ENCODE measurements at places on chromosomes 4 and X.
A peak's percentile ranks its signal among the peaks of the same experiment; 100 is the strongest.

GRCh38 chr4:24988776-24989175 is 42.0 kb downstream of the LGI2 start:
- DNase-seq: no peak

DNA sequence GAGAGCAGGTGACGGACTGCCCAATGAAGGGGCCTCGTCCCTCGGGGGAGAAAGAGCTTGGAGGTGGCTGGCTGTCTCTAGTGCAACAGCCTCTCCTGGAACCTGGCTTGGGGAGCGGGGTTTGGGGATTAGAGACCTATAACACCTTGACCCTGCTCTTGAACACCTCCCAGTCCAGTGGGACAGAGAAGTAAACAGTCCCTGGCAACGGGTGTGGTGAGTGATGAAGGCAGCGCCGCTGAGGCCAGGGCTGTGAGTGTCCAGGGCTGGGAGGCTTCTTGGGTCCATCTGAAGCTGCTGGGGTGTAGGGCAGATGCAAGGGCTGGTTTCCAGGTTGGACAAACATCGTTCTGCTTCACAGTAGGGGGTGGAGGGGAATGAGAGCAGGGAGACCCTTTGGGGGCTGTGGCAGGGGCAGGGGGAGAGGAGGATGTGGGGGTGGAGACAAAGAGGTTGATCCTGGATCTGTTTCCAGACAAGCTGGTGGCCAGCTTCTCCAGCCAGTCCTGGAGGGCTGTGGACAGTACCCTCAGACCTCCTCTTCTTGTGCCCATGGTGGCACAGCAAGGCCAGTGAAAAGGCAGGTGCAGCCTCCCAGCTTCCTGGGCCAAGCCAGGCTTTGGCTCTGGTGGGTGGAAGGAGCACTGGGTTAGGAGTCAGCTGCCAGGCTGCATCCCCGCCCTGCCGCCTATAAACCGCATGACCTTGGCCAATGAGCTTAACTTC is 3.8 kb downstream of the NSG1 start:
- DNase-seq: no peak

GRCh38 chr4:122960611-122961000 is 38.2 kb upstream of the NUDT6 start:
- no peak for DNase-seq

DNA sequence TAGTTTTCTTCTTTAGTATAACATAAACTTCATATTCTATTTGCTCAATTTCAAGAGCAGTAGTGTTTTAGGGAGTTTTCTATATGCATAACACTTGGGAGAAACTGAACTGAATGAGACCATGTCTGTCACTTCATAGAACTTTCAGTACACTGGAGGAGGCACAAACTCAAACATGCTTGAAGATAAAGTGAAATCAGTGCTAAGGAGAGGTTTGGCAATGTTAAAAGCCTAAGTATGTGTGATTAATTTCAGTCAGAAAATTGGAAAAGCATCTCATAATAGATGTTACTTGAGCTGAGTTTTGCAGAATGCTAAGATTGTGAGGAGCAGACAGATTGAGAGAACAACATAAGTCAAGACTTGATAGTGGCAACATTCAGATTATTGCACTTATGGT is 411.2 kb upstream of the HS3ST1 start:
- DNase-seq: no peak

DNA sequence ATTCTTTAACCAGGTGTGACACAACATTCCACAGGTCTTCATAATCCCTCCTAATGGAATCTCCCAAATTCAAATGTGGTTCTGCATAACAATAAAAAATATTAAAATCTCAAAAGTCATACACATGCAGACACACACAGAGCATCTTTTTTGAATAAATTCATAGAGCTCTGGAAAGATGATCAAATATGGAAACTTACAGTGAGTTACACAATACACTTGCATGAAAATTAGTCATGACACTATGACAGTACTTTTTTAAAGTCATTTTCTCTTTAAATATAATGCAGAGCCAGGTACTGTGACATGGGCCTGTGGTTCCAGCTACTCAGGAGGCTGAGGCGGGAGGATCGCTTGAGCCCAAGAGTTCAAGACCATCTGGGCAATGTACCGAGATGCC is 38.9 kb downstream of the DDX60L start:
- DNase-seq: no peak

DNA sequence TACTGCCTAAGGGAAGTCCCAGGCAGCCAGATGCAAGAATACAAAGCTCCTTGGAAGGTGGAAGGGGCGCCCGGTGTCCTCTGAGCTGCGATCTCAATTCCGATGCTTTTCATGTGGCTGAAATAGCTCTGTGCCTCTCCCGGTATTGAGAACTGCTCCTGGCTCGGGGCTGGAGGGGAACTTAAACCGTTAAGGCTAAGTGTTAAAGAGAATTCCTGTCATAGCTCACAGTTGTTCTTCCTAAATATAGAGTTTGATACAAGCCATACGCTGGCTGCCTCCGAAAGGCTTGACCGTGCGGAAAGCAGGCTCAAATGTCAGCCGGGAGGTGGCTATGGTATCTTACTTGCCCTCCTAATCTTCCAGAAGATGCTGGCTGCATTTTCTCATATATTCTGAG is at the start of gene SMPX:
SMPX (minus strand) TSS at position 157 of the 400 bp plus-strand sequence. CDS start 3,826 bp downstream, outside the sequence.
- DNase-seq: no peak

DNA sequence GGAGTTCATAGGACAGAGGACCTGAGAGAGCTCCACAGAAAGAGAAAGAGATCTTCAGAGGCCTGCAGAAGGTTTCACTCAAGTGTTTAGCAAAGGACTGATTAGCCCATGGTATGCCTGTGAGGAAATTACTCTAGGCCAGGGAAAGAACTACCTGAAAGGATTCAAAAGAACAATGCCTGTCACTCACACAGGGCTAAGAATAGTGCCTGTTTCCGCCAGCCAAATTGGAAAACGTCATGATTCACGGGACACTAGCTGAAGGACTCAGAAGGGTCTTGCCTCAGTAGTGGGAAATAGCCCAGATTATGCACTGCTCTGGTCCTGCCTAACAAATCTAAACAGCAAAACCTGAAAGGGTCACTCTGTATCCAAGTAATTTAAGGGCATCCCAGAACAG is 21.1 kb downstream of the SYTL4 start:
- no peak for DNase-seq

DNA sequence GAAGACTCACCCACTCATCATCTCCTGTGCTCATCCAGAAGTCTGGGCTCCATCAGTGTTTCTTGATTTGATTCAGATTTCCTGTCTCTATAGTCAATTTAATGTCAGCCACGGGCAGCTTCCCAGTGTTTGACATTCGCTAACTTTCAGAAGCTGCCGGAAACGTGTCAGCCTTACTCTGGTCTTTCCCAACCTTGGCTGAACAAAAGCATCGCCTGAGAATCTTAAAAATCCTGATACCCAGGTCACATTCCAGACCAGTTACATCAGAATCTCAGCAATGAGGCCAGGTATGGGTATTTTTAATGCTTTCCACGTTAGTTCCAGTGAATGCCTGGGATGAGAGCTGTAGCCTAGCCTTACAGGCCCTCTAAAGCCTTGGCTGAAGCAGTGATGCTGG is 233.8 kb downstream of the FRMPD4 start:
- DNase-seq: no peak

GRCh38 chr4:185381288-185382196 is 14.2 kb downstream of the LRP2BP start:
- no peak for DNase-seq

DNA sequence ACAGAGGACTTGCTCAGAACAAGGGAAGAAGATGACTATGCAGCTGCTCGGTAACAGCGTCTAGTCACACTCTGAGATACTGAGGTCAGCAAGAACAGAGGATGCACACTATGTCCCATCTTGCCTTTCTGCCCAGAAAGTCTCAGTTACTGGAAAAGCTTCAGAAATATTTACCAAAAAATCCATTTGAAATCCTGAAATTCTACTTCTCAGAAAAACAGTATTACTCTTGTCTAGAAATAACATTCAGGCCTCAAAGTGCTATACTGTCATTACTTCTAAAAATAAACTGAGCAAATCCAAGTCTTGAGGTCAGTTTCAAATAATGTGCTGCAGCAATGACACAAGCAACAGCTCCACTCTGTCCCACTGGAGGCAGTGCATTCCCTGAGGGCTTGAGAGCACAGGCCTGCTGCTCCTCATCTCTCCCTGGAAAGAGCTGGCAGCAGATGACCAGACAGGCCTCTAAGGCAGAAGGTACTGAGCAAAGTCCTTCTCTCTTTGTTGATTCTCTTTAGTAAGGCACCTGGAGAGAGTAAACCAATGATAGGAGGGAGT is 76.9 kb downstream of the CAMK2D start:
- no peak for DNase-seq

- no peak for DNase-seq
Observed at GRCh38 chrX:7027071-7027470, 120.4 kb upstream of the STS start.

DNA sequence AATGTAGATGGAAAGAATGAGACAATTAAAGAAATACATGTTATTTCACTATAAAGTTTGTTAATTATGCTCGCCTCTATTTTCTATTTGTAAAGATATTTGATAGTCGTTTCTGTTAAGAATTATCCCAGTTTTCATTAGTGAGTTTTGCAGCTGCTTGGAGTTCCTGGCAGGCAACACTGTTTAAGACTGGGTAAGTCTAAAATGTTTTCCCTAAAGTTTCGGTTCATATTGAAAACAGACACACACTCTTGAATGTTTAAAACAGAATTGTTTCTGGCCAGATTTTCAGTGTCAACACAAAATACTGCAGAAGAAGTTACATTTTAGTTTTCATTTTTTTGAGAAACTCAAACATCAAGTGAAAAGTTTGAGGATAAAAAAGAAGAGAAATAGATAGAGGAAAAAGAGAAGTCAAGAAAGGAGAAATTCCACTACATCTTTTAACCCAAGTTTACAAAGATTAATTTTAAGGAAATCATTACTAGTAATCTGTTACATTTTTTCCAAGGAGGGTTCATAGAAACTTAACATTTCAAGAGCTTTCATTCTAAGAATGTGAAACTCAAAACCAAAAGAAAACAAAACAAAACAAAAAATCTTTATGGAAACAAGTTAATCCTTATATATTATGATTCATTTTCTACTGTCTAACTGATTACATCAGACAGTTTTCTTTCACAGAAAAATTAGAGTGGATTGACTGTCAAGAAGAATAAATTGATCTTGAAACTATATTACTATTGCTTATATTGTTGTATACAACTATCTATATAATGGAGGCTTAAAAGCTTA is 305.5 kb downstream of the FAT4 start:
- DNase-seq: no peak

DNA sequence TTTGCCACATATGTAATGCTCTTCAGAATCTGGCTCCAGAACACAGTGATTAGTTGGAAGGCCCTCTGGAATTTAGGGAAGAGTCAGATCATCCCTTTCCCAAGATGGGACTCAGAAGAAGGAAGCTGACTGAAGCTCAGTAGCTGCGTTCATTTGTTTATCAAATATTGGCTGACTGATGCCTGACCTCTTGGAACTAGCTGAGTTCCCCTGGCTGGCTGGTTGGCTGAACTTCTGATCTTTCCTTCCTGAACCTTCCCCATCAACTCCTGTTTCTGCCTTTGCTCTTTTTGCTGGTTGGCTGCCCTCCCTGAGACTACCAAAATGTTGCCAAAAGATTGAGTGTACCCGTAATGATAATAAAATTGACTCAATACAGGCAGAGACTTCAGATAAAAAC is 866.5 kb upstream of the INTU start:
- no peak for DNase-seq

DNA sequence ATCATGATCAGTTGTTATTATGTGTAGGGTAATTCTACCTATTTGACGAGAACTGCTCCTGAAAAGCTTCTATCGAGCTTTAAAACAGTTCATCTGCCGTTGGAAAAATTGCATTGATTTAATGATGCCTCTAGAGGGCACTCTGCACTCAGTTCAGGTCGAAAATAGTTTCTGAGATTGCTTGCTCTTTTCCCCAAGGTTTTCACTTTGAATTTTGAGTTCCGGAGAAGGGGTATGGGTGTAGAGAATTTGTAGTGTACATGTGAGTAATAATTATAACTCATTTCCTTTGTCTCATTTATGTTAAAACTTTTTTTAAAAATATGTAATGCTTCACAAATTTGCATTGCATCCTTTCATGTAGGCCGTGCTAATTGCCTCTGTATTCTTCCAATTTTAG is 28.4 kb upstream of the TNIP3 start:
- DNase-seq: peak; percentile 71

DNA sequence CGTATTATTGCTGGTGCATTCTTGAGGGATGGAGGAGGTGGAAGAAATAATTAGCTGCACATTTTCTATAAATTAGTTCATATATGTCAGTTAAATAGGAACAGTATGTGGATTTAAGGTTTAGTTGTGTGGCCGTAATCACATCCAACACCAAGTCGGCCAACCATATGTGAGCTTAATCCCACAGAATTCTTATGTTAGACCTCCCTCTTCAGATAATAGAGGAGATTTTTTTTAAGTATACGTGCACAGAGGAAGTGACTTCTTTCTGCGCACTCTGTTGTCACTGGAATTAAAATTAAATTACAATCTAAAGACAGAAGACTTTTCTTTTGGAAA is 2.1 kb downstream of the SEPTIN11 start:
- no peak for DNase-seq

GRCh38 chr4:140904904-140905303 is 148.7 kb upstream of the TBC1D9 start:
- no peak for DNase-seq

- no peak for DNase-seq
Observed at GRCh38 chr4:117634716-117635115, 399.6 kb upstream of the NDST3 start.

GRCh38 chr4:45358573-45359506 is 632.5 kb upstream of the GNPDA2 start:
- no peak for DNase-seq

DNA sequence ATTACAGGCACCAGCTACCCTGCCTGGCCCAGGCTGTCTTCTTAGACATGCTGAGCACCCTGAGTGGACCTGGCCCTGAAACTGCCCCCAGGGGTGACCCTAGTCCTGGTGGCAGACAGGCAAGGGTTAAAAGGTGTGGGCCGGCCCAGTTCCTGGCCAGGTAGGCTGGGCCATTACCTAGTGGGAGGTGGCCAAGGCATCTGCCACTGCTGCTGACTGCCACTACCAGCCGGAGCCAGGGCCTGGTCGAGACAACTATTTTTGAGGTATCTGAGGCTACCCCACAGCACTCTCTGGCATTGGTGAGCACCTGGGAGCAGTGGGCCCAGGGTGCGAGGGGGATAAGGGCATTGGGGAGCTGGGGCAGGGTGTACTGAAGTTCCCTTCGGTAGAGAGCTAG is at the start of gene CCDC120:
CCDC120 (plus strand) TSS at position 206 of the 400 bp plus-strand sequence. CDS start 3,043 bp downstream, outside the sequence.
- DNase-seq: no peak
